ENCODE measurements at places on chromosomes 4 and X.
A peak's percentile ranks its signal among the peaks of the same experiment; 100 is the strongest.

DNA sequence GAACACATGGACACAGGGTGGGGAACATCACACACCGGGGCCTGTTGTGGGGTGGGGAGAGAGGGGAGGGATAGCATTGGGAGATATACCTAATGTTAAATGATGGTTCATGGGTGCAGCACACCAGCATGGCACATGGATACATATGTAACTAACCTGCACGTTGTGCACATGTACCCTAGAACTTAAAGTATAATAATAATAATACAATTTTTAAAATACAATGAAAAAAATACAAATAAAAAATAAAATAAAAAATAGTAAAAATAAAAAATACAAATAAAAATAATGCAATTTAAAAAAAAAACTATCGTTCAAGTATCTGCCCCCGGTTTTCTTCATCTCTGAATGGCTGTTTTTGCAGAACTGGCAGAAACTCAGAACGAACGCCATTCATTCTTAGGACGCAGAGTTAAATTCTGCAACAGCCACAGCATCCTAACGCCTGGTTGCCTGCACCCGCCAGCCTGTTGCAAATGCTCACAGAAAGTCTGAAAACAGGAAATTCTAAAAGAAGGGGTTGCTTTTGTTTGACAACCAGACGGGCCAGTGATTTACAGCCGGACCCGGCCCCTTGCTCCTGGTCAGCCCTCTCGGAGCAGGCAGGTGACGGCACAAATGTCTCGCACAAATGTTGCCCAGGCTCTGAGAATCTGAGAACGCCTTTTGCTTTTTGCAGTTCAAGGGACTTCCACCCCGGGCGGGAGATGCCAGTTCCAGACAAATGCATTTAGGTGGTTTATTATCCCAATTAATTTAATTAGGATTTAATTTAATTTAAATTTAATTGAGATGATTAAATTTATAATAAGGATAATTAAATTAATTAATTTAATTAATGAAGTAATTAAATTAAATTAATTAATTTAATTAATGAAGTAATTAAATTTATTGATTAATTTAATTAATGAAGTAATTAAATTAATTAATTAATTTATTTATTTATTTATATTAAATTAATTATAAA is 47.8 kb downstream of the CRLF2 start:
- no peak for DNase-seq

GRCh38 chr4:169099771-169100180 is 89.7 kb upstream of the CBR4 start:
- no peak for DNase-seq

DNA sequence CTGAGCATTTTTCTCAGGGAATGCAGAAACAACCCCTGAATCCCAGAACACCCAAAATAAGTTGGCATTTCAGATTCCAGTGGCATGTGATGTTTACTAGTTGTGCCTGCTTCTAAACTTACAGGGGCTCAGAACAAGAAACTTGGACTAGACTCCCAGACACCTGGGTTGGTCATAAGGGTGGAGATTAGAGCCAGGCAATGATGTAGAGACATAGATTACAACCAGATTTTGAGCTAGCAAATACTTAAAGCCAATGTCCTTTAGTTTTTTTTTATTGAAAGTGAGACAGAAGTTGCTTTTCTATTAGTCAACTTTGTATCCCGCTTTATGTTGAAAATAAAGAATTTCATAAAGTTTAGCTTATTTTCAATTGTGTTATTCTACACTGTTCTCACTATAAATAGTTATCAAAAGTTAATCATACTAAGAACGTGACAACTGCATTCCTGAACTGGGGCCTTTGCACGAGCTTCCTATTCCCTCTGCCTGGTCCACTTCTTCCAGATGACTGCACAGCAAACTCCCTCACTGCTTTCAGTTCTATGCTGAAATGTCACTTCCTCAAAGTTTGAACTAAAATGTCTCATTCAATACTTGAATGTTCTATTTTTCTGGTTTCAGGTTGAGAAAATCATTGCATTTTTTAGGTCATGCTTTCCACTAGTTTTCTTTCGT is 224.7 kb upstream of the PPP1R2C start:
- no peak for DNase-seq

GRCh38 chrX:86946569-86946968 is 571.0 kb upstream of the KLHL4 start:
- DNase-seq = no peak

- no peak for DNase-seq
Observed at GRCh38 chr4:71095545-71095944, 102.1 kb downstream of the DCK start.

- DNase-seq = peak; percentile 2
Observed at GRCh38 chr4:183182873-183183725, 84.0 kb downstream of the WWC2 start.

DNA sequence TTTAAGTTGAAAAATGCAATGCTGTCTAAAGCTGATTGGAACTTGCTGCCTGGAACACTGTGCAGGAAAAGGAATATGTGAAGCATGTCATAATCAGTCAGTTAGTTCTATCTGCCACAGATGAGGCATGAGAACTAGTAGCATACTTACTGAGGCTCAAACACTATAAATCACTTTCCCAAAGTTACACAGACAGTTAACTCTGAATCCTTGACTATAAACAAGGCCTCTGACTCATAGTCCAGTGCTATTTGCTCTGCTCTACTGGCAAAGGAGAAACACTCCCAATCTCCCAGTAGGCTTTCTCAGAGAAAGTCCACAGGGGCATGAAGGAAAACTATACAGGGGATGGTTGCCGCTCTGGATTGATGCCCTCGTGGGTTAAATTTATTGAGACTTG is 2078.4 kb upstream of the TENM3 start:
- no peak for DNase-seq

DNA sequence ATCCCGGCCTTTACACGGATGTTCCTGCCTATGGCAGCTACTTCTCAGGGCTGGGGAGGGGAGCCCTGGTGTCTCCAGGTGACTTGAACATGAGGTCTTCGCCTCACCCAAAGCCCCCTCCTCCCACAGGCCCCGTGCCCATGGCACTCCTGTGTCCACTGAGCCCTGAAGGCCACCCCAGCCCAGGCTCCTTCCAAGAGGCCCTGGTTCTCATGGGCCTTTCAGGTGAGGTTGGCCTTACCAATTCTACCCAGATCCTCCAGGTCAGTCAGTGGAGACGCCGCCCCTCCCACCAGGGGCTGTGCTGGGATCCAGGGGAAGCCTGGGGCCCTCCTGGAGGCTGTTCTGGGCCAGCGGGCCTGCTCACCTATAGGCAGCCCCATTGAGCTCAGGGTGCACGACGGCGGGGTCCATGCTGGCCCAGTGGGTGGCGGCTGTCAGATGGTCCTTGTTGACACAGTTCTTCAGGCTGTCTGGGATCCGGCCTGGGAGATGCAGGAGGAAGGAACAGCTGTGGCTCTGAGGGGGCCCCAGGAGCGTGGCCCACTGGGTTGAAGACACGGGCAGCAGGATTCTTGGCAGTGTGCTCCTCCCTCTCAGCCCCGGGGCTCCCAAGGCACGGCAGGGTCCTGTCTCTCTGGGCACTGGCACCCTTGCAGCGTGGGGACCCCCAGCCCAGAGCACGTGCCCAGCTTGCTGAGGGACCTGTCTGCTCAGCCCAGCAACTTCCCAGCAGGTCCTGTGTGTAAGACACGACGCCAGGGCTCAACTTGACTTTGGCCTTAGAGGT is 36.2 kb downstream of the CTBP1 start:
- no peak for DNase-seq

- no peak for DNase-seq
Observed at GRCh38 chr4:121209171-121209570, 45.0 kb upstream of the TNIP3 start.

DNA sequence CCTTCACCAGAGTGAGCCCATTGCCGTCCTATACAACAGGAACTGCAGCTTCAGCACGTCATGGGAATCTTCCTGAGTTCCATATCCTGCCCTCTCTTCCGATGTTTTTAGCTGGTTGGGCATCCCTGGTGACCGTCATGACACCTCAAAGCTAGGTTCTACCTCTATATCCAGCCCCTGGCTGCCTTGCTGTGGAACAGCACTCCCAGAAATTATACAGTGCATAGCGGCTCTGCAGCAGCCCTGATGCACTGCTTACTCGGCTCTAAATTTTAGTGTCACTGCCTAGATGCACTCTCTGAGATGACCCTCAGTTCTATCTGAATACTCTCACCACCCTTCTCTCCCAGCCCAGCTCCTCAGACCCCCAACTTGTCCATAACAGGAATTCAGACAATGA is 44.3 kb downstream of the ARHGEF38 start:
- DNase-seq = no peak

DNA sequence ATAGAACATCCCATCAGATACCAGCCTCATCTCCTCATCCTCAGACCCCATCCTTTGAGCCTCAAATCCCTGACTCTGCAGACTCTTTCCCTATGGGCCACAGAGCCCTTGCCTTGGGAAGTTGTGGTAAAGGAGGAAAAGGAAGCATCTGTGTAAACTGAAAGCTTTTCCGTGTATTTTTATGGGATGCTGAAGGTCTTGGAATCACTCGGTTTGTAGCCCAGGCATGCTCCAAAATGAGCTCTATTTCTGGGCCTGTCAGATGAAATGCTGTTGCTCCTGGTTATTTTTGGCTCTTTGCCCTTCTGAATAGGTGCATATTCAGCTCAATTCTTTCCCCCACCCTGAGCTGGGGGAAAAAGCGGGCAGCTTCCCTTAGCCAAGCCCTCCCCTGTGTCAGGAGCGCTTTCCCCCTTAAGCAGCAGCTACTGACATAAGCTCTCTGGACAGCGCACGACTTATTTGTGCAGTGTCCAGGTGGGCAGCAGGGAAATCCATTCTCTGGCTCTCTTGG is 5.0 kb upstream of the SEL1L3 start:
- DNase-seq = no peak

- no peak for DNase-seq
Observed at GRCh38 chrX:70176938-70177533, at the start of gene DGAT2L6. TSS of gene DGAT2L6 (plus strand) at chrX:70177483. CDS start at chrX:70177583, 100 bp downstream.

- DNase-seq = no peak
Observed at GRCh38 chr4:175951794-175952193, 113.8 kb upstream of the WDR17 start.

DNA sequence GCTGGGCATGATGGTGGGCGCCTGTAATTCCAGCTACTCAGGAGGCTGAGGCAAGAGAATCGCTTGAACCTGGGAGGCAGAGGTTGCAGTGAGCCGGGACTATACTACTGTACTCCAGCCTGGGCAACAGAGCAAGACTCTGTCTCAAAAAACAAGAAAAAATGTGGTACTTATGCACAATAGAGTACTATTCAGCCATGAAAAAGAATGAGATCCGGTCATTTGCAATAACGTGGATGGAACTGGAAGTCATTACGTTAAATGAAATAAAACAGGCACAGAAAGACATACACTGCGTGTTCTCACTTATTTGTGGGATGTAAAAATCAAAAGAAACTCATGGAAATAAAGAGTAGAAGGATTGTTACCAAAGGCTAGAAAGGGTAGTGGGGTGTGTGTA is 12.1 kb downstream of the RPGR start:
- DNase-seq = no peak

DNA sequence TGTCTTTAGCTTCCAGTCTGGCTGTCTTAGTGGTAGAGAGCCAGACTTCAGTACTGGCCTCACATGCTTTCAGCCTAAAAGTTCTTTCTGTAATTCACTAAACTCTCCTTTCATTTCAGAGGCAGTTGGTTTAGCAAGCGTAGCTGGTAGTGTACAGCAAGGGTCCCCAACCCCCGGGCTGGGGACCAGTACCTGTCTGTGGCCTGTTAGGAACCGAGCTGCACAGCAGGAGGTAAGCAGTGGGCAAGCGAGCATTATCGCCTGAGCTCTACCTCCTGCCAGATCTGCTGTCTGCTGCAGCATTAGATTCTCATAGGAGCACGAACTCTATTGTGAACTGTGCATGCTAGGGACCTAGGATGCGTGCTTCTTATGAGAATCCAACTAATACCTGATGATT is 72.0 kb downstream of the QRFPR start:
- DNase-seq = no peak

- no peak for DNase-seq
Observed at GRCh38 chr4:3515646-3516045, 16.6 kb downstream of the LRPAP1 start.

GRCh38 chrX:50036426-50036825 is 114.0 kb downstream of the CLCN5 start:
- no peak for DNase-seq

GRCh38 chr4:99301376-99302164 is 10.8 kb upstream of the ADH1A start:
- DNase-seq = no peak

- DNase-seq = no peak
Observed at GRCh38 chr4:104735174-104735573, 240.5 kb upstream of the CXXC4 start.

- DNase-seq = no peak
Observed at GRCh38 chr4:183348706-183349659, 26.8 kb upstream of the CLDN24 start.

DNA sequence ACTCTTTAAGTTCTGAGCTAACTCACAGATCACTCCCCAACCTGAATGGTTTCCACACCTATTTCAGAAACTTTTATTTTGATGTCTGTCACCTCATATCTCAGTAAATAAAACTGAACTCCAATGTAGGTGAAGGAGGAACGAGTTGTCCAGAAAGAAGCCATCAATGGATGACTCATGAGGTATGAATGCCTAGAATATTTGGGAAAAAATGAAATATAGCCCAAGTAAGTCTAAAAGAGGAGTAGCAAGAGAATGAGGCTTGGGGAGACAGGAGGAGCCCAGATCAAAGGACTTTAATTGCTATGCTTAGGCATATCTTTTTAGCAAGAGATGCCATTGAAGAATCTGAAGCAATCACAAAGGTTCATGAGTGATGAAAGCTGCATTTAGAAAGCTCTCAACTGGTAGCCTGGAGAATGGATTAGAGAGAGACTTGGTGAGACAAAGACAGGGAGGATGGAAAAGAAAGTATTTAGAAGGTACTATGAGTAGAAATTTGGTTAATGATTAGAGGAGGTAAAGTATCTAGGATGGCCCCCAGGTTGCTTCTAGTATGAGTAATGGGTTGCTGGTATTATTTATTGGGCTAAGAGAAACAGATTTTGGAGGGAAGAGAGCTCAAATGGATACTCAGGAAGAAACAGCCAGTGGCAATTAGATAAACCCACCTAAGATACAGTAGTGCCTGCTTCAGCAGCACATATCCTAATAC is 39.4 kb downstream of the NOCT start:
- no peak for DNase-seq

GRCh38 chrX:132365490-132365889 is 123.3 kb downstream of the MBNL3 start:
- DNase-seq = no peak

- DNase-seq = no peak
Observed at GRCh38 chr4:37767546-37767945, 58.9 kb upstream of the PGM2 start.

- DNase-seq = no peak
Observed at GRCh38 chrX:70234355-70234754, at the start of gene AWAT1. TSS of gene AWAT1 (plus strand) at chrX:70234655. CDS start at chrX:70234696, 41 bp downstream.

All from T-helper 9 cell (primary cell).